Fibroblast of the aortic adventitia (primary cell): ENCODE measurements at places on chromosomes 5 and 9.

GRCh38 chr9:98854266-98854665 lies 46.8 kb downstream of the GALNT12 start:
- peak; percentile 88 for DNase-seq

GRCh38 chr9:107571148-107571547 lies 81.6 kb upstream of the KLF4 start:
- no peak for DNase-seq

- DNase-seq = no peak
Measured at GRCh38 chr5:68995845-68996545, 97.8 kb upstream of the SLC30A5 start.

DNA sequence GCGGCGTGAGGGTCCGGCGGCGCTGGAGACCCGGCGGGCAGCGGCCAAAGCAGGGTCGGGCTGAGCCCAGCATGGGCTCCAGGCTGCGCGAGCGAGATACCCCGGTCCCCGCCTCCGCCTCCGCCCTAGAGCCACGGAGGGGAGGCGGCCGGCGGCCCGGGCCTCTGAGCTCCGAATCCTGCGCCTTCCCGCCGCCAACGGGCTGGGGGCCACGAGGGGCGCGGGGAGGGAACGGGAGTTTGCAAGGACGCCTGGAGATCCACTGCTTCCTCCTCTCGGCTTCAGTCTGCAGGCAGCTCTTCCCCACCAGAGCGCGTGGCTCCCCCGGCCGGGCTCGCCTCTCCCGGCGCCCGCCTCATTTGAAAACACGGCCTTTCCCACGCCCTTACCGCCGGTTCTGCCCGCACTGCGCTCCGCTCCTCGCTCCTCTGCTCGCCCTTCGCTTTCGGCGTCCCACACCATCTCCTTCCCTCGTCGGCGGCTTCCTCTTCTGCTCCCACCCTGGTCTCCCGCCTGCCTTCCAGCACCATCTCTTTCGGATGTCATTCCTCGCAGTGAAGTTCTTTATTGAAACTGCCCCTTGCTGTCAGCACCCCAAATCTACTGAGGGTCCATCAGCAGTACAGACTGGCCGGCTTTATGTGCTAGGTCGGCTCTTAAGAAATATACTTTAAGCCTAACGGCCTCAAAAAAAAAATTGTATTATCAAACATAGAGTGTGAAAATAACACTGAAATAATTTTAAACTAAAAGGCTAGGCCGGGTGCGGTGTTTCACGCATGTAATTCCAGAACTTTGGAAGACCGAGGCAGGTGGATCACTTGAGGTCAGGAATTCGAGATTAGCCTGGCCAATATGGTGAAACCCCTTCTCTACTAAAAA lies 105.0 kb upstream of the FAM120A start:
- no peak for DNase-seq

GRCh38 chr9:125142560-125143376 lies 560 bp downstream of the SCAI start:
- DNase-seq = no peak

DNA sequence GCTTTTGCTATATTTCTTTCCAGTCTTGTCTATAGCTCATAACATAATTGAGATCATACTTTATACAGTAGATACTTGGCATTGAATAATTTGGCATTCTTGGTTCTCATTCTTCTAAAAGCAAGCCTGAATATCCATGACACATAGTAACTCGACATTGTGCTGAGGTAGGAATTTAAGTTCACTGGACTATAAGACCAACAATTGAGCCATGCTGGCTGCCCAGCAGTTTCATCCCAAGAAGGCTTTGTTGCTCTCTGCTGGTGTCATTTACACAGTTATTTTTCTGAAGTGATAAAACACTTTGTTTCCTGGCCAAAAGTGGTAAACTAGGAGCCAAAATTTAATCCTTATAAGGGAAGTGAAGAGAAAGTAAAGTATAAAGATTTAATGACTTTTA lies 192.0 kb downstream of the ADAMTSL1 start:
- peak; percentile 73 for DNase-seq

DNA sequence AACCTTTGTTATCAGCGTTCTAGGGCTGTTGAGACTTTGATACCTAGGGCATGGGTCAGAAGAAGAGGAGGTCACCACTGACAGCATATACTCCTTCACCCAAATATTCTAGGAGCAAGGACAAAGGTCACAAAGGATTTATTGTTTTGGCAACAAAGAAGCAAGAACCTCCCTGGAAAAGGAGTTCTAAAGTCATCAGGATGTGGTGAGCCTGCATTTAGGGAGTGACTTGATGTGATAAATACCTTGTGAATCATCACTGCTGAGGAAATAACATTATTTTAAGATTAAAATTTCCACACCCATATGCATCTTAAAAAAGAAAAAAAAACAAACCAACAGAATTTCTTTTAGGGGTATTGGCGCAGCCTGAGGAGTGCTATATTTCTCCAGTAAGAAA lies 13.9 kb downstream of the IFNA1 start:
- peak; percentile 60 for DNase-seq

GRCh38 chr9:72894342-72894741 lies 58.5 kb downstream of the ALDH1A1 start:
- peak; percentile 32 for DNase-seq

DNA sequence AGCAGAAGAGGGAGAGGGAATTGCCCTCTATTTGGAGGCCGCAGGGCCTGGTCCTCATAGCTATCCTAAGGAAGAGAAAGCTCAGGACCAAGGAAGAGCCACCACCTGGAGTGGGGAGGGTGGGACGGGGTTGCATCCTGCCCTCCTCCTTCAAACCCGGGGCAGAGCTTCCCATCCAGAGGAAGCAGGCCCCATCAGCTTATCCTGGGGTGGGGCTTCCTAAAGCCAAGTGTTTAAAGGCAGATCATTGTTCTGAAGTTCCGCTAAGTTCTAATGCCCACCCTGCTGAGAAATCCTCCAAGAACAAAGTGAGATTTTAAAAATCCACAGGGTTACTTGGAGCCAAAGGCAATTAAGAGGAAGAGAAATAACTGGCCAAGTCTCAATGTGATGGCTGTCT lies 210.3 kb downstream of the C9orf152 start:
- no peak for DNase-seq

DNA sequence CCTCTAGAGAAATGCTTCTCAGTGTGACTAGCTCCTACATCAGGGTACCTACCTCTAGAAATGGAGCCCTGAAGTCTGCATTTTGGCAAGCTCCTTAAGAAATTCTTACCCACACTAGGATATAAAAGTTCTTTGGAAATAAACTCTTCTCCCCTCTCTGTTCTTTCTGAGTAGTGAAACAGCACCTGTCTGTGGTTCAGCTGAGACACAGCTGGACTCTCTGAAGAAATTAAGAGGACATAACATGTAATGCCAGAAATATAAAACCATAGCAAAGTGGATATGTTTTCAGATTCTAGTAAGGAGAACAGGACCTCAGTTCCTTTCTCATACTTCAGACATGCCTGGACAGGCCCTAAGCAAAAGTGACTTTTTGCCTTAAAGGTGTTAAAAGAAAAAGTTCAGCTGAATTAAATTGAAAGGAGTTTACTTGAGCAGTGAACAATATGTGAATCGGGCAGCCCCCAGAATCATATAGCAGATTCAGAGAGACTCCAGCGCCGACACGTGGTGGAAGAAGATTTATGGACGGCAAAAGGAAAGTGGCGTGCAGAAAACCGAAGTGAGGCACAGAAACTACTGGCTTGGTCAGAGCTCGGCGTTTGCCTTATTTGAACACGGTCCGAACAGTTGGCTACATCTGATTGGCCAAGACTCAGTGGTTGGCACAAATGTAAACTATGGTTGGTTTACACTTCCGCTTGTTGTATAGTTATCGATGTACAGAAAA lies 64.5 kb downstream of the PRKACG start:
- DNase-seq = peak; percentile 5

DNA sequence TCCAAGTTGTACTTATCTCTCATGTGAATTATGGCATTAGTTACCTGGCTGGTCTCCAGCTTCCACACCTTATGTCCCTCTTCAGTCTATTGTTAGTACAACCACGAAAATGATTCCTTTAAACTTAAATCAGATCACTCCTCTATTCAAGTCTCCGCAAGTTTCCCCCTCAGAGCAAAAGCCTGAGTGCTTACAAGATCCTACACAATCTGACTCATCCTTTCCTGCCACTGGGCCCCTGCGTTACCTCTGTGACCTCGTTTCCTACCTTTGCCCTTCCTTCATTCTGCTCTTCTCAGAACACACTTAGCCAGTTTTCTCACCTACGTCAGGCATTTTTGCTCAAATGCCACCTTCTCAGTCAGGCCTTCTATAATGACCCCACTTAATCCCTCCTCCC lies 45.1 kb upstream of the GLIS3 start:
- no peak for DNase-seq

DNA sequence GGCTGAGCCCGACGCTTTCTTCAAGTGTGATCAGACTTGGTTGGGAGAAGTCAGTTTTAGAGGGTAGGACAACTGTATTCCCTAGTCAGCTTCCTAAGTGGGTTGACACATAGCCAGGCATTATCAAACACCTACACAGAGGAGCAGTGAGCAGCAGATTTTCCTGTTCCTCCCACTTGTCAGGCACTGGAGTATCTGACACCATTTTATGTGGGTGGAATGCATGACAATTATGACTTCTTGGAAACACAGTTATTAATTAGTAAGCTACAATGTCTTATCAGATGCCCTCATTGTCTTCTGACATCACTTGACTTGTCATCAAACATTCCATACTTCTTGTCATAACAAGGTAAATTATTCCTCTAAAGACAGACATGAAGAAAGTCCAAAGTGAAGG lies 124.9 kb downstream of the IRX2 start:
- DNase-seq = no peak

DNA sequence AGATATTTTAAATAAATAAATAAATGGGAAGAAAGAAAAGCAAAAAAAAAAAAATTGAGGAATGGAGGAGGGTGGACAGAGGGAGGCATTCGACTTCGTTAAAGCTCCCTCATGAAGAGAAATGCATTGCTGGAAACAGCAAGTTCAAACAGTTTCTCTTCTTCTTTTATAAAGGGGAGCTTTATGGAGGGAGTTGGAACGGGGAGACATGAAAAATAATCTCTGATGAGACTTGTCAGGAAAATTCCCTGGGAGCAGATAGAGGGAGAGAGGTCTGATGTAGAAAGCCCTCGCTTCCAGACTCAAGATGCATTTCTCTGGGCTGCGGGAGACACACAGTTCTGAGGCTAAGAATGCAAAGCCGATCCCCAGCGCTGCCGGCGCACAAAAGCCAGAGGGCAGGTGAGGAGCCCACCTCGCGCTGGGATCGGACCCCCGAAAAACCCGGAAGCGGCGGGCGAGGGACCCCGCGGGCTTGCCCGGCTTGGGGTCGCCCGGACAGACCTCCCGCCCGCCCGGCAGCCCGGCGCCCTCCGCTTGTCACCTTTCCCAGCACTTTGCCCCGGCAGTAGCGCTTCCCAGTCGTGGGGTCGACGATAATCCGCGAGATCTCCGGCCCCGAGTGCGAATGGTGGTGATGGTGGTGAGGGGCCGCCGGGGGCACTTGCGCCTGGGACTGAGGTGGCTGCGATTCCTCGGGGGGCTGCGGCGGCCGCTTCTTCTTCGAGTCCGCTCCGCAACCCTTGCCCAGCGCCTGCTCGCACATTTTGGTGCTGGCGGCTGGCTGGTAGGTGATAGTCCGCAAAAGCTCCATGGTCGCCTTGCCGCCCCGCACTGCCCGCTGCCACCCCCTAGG lies 512 bp downstream of the PLK2 start:
- peak; percentile 65 for DNase-seq

DNA sequence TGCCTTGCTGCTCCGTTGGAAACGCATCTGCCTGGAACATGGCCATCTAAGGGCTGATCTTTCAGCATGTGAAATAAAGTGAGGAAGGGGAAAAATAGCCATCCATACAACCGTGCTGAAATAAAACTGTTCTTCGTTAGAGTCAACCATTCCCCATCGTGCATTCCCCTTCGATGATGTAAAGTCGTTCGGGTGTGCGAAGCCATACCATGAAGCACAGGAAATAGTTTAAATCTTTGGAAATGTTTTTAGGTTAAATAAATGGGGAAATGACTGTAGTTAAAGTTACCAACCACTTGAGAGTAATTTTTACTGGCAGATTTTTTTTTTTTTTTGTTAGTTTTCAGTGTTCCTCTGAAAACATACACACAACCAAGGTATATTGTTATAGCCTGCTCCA lies 302.5 kb downstream of the SH3GL2 start:
- no peak for DNase-seq

DNA sequence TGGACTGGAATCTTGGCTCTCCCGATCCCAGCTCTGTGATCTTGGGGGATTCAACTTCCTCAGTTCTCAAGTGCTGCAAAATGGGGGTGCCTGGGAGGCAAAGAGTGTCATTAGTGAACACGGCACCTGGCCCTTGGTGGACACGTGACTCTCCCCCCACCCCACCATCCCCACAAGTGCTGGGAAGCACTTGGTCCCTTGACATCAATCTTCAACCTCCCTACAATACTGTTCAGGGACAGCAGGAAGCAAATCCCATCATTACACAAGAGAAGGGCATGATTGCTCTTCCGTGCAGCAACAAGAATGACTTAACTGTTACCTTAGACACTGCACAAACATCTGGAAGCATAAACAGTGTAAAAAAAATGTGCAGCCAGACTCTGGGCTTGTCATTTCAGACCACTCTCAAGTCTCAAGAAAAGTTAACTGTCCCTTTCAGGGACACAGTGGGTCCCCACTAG lies 61.4 kb downstream of the PSMB7 start:
- peak; percentile 33 for DNase-seq

DNA sequence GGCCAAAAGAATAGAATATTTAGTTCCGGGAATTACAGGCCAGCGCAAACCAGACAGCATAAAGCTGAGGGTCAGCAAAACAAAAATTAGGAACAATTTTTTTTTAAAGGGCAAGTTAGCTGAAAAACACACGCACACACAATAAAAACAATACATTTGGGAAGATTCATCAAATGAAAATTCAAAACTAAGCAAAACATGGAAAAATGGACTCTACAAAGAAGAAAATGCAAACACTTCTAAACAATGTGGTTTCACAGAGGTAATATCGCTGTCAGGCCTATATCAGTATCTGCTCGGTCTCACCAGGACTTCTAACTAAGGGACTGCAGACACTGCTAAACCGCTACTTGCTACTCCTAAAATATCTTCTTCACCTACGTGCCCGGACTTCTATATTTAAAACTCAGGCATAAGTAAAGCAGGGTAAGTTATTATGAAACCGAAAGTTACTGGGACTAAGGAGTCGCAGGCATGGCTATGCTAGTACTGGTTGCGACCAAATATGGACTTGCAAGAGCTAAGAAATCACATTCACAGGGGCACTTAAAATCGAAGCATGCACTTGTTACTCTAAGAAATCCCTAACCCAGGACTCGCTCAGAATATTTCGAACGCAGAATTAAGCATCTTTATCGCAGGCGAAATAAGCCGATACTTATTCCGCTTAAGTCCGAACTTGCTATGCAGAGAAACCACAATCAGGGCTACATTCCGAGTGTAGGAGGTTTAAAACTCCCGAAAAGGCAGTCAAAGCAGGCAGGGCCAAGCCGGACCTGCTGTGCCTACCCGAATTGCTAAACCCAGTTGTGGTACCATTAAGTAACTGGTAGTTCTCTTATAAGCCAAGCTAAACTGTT lies 2.3 kb downstream of the ANXA2R start:
- peak; percentile 84 for DNase-seq

GRCh38 chr9:83355729-83356151 lies 182.5 kb downstream of the FRMD3 start:
- no peak for DNase-seq
